ENCODE measurements at places on chromosomes 4 and X.

DNA sequence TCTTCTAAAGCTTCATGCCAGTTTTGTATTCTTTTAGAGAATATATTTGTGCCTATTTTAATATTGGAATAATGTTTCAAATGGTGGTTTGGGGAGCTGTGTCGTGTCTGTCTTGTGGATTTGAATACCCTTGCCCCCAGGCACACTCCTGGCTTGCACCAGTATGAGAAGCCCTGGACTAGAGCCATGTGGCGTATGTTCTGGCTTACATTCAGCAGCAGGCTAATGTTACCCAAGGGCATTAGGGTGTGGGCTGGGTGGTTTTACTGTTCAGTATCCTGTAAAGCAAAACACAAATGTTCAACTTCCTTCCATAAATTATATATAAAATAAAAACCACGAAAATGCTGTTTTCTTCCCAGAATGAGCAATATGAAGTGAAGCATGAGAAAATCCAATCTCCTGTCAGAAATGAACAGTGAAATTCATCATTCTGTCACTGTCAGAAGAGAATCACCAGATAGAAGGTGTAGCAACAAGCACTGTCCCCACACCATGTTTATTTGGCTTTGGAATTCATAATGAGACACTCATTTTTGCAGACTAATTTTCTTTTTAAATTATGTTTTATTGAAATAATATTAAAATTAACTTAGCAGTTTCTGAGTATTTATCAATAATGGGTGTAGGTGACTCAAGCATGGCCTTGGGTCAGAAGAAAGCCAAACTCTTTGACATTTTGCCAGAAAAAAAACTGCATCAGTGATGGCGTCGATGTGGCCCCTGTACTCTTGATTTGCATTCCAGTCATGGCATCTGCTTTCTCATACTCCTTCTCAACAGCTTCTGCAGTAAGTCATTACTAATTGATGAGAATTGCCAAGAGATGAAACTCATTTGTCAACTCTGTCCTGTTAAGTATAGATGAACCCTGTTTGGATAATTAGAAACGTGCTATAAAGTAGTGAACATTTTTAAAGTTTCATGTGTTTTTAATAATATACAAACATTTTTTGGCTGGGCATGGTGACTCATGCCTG, 43.8 kb downstream of the WWC2 start:
- no peak for DNase-seq

GRCh38 chr4:45453258-45453853, 670.5 kb downstream of the GABRG1 start:
- no peak for DNase-seq

DNA sequence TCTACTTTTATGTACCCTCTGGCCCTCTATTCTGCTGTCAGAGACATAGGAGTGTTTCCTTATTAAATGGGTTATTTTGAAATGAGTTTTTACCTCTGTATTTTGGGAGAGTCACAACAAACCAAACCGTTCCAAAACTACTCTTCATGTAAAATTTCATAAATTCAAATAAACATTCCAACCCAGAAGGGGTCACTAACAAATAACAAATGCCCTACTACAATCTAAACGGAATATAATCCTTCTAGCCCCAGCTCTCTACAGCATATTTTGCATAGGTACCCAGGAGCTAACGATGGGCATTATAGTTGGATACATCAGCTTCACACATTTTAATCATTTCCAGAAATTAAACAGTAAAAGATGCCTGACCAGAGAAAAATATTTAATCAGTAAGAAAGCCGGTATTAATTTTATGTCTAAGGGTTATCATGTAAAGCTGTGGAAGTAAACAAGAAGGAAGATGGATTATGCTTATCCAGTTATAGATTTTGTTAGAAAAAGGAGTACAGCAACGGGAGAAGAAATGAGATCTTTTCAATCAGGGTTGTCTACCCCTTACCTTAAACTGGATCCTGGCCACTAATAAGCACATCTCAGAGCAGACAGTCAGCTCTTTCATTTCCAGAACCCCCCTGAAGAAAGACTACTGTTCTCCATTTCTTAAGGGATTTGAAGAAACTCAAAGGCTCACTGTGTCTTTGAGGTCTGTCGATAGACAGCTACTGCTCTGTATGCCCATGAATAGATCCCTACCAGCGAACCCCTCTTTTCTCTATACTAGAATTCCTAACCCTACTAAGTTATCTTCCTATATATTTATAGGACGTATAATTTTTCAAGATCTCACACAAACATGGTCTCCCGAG, 1.2 kb downstream of the UGDH start:
- DNase-seq: no peak

GRCh38 chrX:103310555-103311398, at the start of gene BEX2:
BEX2 (minus strand) TSS chrX:103310990; CDS start chrX:103309976, 1,014 bp downstream.
- peak; percentile 72 for DNase-seq

- no peak for DNase-seq
Measured at GRCh38 chr4:112094330-112094729, 50.9 kb upstream of the FAM241A start.

GRCh38 chr4:125735102-125735501, 420.3 kb downstream of the FAT4 start:
- no peak for DNase-seq

DNA sequence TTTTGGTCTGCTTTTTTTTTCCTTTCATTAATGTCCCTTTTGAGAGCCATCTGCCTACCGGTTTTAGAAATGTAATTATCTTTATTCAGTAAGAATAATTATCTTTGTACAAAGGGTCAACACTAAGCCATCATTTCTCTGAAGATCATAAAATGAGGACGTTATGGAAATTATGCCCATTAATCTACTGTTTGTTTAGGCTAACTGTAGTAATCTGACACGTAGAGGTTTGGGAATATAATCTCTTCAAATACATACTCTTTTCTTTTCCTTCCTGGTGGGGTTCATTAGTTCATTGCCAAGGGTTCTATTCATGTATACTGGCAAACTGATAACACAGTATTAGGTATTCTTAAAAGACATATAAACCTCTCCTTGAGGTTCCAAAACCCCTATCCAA, 3.8 kb upstream of the HSD17B13 start:
- no peak for DNase-seq

DNA sequence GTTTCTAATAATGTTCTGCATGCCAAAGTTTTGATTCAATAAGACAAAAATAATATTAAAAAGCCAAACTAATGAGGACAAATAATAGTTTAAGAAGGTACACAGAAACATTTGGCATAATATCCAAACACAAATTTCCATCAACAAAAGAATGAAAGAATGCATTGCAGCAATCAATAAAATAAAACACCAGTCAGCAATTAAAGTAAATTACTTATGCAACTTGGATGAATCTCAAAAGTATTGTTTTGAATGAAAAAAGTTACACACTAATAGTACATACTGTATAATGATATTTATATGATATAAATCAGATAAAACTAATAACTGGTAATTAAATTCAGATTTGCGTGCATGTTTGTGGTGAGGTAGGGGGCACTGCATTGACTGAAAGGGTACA, 285.5 kb upstream of the PCDH10 start:
- no peak for DNase-seq

GRCh38 chrX:10945498-10945897, 165.6 kb upstream of the HCCS start:
- no peak for DNase-seq

DNA sequence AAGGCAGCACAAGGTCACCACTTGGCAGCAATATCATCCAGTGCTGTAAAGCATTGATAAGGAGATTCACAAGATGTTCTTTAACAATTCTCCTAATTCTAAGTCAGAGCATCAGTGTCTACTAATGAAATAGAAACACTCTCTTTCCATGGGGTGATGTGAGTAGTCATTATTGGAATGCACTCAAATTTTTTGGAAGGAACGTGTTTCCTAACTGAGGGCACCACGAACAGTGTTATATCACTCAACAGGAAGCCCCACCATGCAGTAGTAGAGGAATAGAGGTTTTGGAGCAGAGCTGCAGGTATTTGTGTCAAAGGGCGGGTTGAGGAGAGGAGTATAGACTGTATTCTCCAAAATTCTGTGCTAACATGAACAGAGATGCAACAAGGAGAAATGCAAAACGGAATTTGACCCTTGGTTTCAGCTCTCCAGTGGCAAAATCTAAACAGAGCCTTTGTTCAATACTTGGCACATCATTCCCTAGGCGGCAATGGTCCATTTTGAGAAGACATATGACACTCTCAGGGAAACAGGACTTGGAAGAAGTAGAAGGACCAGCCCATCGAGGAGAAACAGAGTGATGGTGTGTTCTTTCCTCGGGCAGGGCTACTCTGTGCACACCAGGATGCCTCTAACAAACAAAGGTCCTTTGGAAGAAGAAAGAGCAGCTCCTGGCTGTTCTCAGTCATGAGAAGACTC, 98.9 kb downstream of the CPEB2 start:
- no peak for DNase-seq

DNA sequence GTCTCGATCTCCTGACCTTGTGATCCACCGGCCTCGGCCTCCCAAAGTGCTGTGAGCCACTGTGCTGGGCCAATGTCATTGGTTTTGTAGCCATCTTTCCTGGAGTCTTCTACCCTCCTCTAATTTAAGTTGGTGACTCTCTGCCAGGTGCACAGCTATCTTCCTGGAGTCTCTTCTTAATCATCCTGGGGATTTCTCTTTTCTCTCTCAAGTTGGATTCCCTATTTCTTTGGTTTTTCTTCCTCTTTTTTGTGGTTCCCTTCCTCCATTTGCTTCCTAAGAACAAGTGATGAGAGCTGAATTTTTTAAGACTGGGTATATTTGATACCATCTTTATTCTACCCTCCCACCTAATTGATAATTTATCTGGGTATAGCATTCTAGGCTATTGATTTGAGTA, 113.8 kb downstream of the SYNPO2 start:
- no peak for DNase-seq

GRCh38 chr4:117691572-117692351, 342.5 kb upstream of the NDST3 start:
- no peak for DNase-seq

DNA sequence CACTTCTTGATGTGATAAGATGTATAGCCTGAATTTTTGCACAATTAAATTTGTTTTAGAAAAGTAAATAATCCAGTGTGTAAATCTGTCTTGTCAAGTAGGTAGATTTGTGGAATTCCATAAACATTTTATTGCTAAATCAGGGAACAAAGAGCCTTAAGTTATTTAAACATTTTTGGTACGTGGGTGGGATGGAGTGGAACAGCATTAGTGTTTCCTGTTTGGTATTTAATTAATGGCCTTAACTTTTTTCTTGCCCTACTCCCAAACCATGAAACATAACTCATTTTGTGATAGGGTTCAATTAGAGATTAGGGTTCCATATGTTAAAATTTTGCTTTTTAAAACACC, 5.1 kb downstream of the NUDT9 start:
- DNase-seq: no peak

GRCh38 chr4:155530857-155531256, 135.8 kb upstream of the GUCY1A1 start:
- DNase-seq: no peak

- no peak for DNase-seq
Measured at GRCh38 chr4:42464550-42465094, 67.3 kb downstream of the SHISA3 start.

GRCh38 chrX:139158256-139158655, 372.3 kb upstream of the F9 start:
- no peak for DNase-seq

GRCh38 chr4:67051000-67051789, 494.1 kb downstream of the CENPC start:
- DNase-seq: no peak

DNA sequence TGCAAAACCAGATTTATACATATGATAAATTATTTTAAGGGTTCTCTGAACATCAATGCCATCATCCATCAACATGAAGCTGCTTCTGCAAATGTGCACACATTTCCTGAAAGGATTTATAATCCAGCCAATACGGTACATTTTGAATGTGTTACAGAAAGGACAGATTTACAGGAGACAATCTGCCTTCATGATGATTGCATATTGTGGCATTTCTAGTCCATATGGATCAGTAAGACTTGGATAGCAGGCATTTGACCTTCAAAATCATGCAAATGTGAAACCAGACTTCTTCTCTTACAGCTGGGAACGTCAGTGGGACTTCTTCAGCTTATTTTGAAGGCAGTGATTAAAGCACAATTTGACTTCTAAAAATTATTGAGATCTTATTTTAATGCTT, 217.3 kb upstream of the GK2 start:
- no peak for DNase-seq

DNA sequence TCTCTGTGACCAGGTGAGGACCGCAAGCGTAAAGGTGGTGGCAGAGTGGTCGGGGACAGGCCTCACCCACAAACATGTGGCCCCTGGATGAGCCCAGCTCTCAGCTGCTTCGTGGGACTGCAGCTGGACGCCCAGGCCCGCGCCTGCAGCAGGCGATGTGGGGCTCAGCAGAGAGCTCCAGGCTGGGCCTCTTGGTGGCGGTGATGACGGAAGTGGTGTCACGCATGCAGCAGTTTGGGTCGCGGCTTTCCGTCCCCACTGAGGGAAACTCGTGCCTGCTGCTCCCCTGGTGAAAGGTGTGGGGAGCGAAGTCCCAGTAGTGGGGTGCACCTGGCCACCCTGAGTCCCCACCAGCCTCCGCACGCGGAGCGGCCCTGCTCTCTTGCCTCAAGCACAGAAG, 26.9 kb downstream of the PCGF3 start:
- no peak for DNase-seq

GRCh38 chr4:139015948-139016471, 429 bp downstream of the NOCT start:
- DNase-seq: no peak

DNA sequence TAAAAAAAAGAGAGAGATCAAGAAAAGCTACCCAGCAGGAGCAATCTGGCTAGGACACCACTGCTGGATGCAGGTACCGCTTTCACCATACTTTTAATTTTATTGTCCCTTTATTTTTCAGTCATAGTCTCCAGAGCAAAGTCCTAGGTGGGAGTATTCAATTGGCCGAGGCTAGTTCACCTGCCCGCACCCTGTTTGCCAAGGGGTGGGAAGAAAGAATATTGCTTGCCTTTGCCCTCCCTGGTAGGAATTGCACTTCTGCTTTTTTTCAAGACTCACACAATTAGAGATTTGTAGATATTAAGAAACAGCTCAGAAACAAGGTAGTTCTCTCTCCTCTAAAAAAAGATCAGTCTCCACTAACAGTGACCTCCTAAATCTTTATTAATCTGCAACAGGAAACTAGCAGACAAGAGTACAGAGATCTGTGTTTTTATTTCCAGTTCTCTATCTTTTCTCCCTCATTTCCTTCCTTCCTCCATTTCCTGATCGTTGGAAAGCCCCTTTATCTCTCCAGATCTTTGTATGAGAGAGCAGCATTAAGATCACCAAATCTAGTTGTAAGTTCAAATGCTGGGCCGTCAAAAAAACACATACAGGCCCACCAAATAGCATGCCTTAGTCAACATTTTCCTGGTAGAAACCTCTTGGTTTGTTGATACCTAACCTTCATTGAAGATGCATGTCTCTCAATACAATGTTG, 9.4 kb upstream of the RPGR start:
- no peak for DNase-seq

DNA sequence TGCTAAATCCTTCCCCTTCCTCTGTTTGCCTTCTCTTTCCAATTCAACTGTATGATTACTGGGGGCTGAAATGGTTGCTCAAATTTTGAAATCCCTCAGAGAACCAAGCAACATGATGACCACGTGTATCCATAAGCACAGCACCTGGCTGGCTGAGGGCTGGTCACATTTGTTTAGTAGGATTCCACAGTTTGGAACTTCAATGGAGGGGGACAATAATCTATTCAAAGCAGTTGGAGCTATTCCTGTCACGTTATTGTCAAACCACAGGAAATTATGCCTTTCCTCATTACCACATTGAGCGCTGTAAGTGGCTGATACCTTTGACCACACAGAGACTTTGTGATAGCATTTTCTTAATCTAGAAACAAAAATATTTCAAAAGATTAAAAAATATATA, 7.0 kb downstream of the TMSB4X start:
- DNase-seq: no peak

GRCh38 chrX:50108264-50108663, 92.5 kb downstream of the AKAP4 start:
- DNase-seq: no peak

Data from activated CD4-positive, CD25-positive, alpha-beta regulatory T cell (primary cell).